Pons (tissue), 1 donor: ENCODE measurements at places on chromosomes 16 and 17.

GRCh38 chr17:28663723-28664122, 1.7 kb downstream of the SUPT6H start:
- DNase-seq = no peak

DNA sequence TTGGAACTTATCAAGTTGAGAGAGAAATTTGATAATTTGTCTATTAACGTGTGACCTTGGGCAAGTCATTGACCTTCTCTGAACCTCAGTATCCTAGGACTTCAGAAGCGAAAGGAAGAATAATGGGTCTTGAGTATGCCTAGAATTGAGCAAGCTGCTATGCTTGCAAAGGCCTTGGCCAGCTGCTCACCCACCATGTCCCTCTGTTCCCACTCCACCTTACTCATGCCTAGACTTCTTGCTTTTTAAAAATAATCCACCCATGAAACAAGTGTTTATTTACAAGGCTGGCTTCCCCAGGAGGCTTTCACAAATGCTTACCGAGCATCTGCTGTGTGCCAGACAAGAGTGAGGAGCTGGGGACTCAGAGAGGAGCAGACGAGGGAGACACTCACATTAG, 590.6 kb downstream of the MAF start:
- no peak for DNase-seq

GRCh38 chr17:59492091-59492451, 73.3 kb upstream of the DHX40 start:
- no peak for DNase-seq

- DNase-seq = no peak
These were observed 8.2 kb downstream of the NTHL1 start for GRCh38 chr16:2039274-2040031.

GRCh38 chr17:7262192-7262934, at the start of gene CLDN7:
Gene CLDN7, minus strand, starts transcription at chr17:7262478. Its CDS starts 435 bp downstream, at chr17:7262043.
- no peak for DNase-seq

DNA sequence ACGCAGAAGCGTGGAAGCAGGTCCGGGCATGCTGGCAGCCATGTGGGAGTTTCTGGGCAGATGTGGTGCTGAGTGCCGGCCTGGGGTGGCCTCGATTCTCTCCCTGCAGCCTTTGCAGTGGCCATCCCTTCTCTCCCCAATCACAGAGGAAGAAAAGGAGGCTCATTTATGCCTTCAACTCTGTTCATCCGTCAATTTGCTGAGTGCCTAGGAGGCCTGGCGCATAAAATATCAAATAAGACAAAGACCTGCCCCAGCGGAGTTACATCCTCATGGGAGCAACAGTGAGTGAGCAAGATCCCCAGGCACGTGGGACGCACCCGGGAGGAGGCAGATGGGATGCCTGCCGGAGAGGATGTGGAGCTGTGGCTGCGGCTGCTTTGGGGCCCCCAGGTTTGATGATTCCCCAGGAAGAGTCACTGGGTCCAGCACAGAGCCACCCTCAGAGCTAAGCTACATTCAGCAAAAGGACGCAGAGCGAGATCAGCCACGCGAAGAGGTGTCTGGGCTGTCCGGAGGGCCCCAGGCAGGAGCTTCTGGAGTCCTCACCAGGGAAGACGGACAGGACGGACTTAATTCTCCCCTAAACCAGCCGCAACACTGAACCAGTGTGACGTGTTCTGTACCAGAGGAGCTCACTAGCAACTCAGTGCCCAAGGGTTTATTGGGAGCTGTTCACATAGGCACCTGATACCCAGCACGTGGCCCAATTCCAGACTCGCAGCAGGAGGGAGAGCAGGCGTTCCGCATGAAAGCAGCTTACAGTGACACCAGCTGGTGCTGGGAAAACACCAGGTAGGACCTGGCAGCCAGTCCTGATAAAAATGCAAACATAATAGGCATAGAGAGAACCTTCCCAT, 11.3 kb downstream of the CA5A start:
- DNase-seq = no peak

GRCh38 chr17:512926-513325, 160.3 kb upstream of the RPH3AL start:
- DNase-seq = no peak

- DNase-seq = no peak
These were observed 3.9 kb downstream of the MRPL28 start for GRCh38 chr16:366476-366875.

GRCh38 chr17:75754378-75755204, 10.4 kb downstream of the GALK1 start:
- no peak for DNase-seq

- no peak for DNase-seq
These were observed 325.4 kb downstream of the SEC14L1 start for GRCh38 chr17:77466140-77466539.

DNA sequence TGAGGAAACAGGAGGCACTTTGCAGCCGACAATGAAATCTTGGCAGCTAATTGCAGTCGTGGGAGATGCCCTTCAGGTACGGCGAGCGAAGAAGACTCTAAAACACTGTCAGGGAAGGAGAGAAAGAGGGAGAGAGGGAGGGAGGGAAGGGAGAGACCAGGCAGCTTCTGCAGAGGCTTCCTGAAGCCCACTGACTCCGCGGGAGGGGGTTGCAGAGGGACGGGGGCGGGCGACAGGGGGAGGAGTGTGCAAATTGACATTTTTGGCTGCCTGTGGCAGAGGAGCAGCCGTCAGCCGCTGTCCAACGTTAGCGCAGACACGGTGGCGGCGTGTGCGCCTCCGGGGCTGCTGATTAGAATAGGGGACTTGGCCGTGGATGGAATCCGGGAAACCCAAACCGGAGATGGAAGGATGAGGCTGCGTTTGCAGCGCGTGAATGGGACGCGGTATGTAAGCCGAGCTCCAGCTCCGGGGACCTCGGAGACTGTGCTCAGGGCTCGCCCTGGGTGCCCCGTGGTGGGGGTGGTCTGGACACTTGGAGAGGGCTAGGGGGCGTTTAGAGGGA, 849.1 kb upstream of the RBFOX1 start:
- DNase-seq = no peak

DNA sequence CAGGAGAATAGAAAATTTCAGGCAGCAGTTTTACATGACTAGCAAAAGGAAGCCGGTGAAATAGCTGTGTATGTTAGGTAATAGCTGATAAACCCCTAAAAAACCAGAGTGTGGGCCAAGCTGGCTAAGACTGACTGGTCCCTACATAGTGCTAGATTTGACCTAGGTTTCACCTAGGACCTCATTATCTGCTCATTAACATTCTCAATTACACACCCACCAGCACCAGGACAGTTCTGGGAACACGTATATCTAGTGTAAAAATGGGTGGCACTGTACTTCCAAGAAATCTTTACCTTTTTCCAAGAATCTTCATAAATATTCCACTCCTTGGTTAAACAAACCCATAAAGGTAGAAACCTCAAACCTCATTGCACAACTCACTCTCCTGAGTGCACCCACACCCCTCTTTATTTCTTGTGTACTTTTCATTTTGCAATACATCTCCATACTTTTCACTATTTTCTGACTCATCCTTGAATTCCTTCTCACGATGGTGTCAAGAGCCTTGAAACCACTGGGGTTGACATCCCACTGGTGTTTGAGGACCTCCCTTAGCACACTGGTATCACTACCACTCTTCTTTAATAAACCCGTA, 262.7 kb upstream of the KCNJ16 start:
- DNase-seq = no peak

GRCh38 chr16:2756288-2757015, 4.0 kb downstream of the SRRM2 start:
- DNase-seq = no peak

DNA sequence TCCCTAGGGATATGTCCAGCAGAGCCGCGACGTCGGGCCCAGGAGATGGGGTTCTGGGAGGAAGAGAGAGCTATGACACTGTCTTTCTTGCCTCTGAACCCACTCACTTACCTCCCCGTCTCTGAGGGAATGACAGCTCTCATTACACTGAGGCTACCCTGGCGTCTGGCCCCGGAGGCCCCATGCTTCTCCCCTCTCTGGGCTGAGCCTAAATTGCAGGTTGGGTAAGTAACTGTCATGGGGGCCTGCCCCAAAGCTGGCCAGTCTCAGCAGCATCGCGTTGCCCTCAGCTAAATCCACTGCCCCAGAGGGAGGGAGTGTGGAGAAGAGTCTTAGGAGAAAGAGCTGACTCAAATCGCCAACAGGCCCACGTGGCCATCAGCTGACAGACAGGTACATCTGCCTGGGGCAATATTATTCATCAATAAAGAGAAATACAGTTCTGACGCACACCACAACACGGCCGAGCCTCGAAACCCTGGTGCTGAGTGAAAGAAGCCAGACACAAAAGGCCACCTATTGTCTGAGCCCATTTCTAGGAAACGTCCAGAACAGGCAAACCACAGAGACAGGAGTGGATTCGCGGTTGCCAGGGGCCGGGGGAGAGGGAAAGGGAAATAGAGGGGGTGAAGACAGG, 156.4 kb downstream of the C16orf95 start:
- no peak for DNase-seq

- DNase-seq = no peak
These were observed 38.5 kb upstream of the CNEP1R1 start for GRCh38 chr16:49986351-49987124.

DNA sequence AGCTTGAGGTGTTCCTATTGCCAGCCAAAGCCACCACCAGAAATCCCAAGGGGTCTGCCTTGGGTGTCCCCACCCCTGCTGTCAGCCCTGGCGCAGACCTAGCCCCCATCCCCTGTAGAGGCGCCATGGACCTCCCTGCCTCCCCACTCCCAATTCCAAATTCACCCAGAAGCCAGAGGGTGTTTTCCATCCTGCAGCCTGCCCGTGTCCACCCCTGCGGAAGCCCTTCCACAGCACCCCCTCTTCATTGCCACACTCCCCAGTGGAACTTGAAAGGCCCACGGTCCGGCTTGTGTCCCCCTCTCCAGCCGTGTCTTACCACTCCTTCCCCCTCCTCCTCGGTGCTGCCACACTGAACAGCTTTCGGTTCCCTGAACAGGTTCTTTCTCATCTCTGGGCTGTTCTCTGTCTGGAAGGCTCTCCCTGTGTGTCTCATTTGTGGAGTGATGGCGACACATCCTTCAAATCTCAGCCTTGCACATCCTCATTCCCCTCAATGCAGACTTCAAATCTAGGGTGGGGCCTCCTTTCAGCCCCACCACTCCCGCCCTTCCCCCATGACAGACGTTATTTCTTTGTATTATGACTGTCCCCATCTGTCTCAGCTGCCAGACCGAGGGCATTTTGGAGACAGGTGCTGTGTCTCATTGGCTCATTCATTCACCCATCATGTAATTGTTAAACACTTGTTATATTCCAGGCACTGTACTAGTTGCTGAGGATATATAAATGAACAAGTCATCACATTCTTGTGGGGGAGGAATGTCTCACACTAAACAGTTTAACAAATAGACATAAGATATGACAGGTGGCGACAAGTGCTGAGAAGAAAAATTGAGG, 36.3 kb downstream of the ADGRG5 start:
- DNase-seq = peak; percentile 14

GRCh38 chr16:81620796-81621195, 158.3 kb upstream of the PLCG2 start:
- DNase-seq = no peak

GRCh38 chr17:57099165-57099564, 14.1 kb downstream of the AKAP1 start:
- DNase-seq = no peak
